NCI-H460 (cell line): ENCODE measurements at places on chromosomes 6 and 20.

- DNase-seq: peak; percentile 94
Observed at GRCh38 chr20:5072756-5073659, 46.8 kb downstream of the PCNA start.

- peak; percentile 14 for DNase-seq
Observed at GRCh38 chr6:135451617-135452190, 45.8 kb downstream of the AHI1 start.

- no peak for DNase-seq
Observed at GRCh38 chr6:149806127-149806526, 56.6 kb downstream of the PCMT1 start.

- DNase-seq: peak; percentile 18
Observed at GRCh38 chr6:168355716-168356522, 36.3 kb upstream of the DACT2 start.

DNA sequence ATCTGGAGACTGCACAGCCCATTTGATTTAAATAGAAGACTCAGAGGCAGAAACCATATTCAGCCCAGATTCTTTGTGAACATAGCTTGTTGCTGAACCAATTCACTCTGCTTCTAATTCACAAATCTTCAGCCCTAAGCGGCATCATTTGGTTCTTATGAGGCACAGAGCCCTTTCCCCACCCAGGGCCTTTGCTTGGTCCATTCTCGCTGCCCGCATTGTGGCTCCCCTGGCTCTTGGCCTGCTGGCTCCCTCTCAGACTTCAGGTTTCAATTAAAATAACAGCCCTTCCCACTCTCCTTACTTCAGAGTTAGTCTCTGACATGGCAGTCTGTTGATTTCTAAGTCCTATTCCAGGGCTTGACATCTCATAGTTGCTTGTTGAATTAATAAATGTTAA lies 9.4 kb upstream of the TMEM14A start:
- DNase-seq: no peak

DNA sequence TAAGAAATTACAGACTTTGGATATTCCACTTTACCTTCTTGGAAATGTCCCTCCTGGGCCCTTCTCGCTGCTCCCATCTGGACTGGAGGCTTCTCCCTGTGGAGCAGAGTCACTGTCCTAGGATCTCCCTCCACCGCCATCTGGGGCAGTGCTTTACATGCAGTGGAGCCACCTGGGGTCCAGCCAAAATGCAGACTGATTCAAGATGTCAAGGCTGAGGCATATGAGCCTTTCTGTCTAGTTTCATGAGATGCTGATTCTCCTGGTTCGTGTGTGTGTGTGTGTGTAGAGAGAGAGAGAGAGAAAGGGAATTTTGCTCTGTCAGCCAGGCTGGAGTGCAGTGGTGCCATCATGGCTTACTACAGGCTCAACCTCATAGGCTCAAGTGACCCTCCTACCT lies 14.9 kb downstream of the MICA start:
- no peak for DNase-seq

- no peak for DNase-seq
Observed at GRCh38 chr6:2264932-2265331, 19.5 kb upstream of the GMDS start.
